ENCODE measurements at places on chromosomes 13 and 19.
A peak's percentile ranks its signal among the peaks of the same experiment; 100 is the strongest.

DNA sequence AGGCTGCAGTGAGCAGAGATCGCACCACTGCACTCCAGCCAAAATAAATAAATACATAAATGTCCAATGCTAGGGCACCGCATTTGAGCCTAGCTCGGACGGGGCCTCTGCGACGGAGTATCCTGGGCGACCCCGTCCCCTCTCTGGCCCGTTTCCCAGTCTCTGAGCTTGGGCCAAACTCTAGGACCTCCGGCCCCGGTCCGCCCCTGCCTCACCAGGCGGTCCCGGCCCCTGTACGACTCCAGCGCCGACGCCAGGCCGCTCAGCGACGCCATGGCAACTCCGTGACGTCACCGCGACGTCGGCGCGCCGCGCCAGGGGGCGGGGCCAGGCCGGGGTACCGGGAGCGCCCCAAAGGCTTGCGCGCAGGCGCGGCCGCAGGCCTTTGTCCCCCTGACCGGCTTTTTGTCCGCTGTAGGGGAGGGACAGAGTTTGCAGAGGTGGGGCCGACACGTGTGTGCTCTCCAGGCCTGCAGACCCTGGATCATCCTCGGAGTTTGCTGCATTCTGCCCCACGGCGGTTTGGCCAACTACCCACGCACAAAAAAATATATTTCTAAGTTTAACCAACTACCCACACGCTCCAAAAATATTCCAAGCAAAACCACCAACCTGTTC is at the start of gene PEX11G:
TSS of gene PEX11G (minus strand) at position 300 of the 618 bp plus-strand sequence. CDS start at position 275, 25 bp downstream.
- peak; percentile 73 for DNase-seq

DNA sequence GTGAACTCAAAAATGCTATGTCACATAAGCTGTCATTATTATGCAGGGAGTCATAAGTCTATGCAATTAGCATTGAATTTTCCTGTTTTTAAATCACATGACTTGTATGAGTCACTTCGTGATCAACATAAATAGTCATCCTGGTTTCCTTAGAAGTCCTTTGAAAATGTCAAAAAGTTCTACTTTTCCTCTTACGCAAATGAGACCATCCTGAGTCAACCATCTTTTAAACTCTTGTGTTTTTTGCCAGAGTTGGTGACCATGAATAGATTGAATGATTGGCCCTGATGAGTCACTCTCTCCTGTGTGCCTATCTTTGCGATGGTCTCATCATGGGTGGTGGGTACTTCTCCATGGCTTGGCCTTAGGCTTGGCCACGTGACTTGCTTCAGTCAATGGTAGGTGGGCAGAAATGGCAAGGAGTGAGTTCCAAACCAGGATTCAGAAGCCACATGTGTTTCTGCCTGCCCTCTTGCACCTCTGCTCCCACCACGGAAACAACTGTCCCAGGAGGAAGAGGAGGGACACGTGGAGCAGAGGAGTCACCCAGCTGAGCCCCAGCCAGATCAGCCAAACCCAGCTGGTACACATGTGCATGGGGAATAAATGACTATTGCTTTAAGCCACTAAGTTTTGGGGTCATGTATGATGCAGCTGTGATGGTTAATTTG is 123.5 kb upstream of the CACNA1A start:
- DNase-seq = peak; percentile 98

GRCh38 chr13:76406243-76406642 is 480.0 kb downstream of the KCTD12 start:
- no peak for DNase-seq

- no peak for DNase-seq
These were observed 82.0 kb downstream of the SLC10A2 start for GRCh38 chr13:102984210-102984609.

DNA sequence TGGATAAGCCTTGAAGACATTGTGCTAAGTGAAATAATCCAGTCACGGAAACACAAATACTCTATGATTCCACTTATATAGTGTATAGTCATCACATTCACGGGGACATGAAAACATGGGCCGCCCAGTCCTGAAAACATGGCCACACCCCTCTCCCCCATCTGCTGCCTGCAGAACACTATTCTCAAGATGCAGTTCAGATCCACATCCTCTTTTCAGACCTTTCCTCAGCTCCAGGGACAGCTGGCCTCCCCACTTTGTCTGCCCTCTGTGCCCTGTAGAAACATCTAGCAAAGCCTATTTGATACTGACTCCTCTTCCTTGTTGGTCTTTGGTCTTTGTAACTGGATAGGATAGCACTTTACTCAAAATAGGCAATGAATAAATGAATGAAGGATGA is 8.3 kb downstream of the RFX2 start:
- DNase-seq = no peak

DNA sequence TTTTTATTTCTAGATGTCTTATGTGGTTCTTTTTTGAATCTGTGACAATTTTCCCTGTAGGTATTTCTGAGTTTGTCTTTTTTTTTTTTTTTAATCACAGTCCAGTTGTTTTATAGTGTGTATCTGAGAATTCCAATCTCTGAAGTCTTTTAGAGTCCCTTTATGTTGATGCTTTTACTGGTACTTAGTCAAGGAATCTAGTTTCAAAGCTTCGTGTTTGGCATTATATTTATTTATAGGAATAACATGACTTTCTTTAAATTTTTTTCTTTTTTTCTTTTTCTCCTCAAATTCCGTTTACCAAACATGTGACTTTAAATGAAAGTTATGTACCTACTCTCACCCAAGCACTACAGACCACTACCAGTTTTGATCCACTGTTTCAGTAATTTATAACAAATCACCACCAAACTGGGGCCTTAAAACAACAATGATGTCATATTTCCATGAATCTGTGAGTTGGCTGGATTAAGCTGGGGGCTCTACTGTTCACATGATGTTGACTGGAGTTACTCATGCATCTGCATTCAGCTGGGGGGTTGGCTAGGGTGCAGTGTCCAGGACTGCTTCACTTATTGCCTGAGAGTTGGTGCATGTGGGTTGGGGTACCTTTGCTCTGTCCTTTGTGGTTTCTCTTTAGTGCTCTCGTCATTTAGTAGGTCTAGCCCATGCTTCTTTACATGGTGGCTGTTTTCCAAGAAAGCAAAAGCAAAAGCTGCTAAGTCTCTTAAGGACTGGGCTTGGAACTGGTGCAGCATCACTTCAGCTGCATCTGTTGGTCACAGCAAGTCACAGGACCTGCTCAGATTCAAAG is 22.3 kb downstream of the KCTD4 start:
- DNase-seq = peak; percentile 13

DNA sequence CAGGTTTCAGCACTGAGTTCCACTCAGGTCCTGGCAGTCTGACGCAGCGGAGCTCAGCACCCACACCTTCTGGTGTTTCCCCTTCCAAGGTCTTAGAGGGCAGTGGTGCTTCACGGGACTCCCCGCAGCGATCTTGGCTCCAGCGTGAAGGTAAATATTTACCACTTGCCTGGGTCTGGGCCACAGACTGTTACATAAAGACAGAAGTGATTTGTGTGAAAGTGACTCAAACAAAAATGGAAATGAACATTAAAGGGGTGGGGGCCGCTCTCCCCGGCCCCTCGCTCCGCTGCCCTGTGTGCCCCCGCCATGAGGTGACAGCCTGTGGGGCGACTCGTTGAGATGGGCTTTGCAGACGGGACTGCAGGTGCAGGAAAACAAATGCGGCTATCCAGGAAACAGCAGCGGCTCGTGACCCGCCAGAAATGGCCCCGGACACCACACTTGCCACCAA is 55.0 kb downstream of the GGACT start:
- DNase-seq = no peak
